Colonic mucosa (tissue), 4 donors: ENCODE measurements at places on chromosomes 13 and 19. TPM values are rescaled to one million over a fixed set of nuclear protein-coding genes. Genes with fewer than 3 reads are reported as not detected.

Gene CABP5
- not detected for total RNA-seq

Gene TMPRSS9
- total RNA-seq = 0.25 TPM

Gene BCAM
- 20.7 TPM for total RNA-seq

- DNase-seq = no peak
Measured at GRCh38 chr13:112900691-112901091, 68.3 kb upstream of the MCF2L start.

DNA sequence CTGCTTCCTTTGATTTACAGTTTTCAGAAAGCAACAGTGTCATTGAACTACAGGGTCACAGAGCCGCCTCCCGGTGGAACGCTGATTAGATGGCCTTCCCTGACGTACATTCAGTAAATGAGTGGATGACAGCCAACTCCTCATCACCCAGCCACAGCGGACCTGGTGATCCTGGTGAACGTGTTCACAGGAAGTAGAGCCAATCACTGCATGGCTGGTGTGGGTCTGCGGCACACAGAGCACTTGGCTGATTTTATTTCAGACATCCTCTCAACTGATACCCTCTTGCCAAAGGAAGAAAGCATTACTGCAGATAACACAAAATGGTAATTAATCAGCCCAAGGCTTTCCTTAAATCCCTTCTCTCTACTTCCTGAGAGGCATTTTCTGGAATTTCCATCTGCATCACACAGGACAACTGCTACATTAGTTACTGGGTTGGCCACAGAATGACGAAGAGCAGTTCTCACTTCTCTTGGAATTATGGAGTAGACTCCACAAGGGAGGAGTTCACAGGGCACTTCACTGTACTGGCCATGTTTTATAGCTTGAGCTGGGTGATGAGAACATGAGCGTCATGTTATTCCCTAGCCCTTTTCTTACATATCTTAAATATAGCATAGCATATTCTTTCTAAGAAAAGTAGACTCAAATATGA, 84.0 kb upstream of the SLC7A1 start:
- no peak for DNase-seq

DNA sequence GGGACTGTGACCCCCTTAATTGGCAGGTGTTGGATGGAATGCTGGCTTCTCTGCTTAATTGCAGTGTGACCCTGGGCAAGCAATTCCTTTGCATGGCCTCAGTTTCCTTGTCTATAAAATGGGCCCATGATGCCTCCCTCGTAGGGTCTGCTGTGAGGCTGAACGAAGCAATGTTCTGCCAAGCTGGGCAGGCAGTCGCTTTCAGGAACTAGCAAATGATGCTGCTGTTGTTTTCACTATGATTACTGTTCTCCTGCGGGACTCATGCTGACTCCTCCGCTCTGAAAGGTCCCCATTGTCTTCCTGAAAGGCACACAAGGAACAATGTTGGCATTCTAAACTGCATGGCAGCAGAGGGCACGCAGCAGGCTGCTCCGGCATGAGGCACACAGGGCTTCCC, 6.8 kb downstream of the BICRA start:
- no peak for DNase-seq
